Fibroblast of lung (primary cell): ENCODE measurements at places on chromosomes 2 and 18. TPM values are rescaled to one million over a fixed set of nuclear protein-coding genes. Genes with fewer than 3 reads are reported as not detected.

- peak; percentile 87 for DNase-seq
- H3K27ac ChIP-seq: no peak overlapping the region
- peaks cover 10% of the 10 kb centered on the region for H3K4me1 ChIP-seq
These were observed 82.0 kb downstream of the MREG start for GRCh38 chr2:215931256-215931903.

DNA sequence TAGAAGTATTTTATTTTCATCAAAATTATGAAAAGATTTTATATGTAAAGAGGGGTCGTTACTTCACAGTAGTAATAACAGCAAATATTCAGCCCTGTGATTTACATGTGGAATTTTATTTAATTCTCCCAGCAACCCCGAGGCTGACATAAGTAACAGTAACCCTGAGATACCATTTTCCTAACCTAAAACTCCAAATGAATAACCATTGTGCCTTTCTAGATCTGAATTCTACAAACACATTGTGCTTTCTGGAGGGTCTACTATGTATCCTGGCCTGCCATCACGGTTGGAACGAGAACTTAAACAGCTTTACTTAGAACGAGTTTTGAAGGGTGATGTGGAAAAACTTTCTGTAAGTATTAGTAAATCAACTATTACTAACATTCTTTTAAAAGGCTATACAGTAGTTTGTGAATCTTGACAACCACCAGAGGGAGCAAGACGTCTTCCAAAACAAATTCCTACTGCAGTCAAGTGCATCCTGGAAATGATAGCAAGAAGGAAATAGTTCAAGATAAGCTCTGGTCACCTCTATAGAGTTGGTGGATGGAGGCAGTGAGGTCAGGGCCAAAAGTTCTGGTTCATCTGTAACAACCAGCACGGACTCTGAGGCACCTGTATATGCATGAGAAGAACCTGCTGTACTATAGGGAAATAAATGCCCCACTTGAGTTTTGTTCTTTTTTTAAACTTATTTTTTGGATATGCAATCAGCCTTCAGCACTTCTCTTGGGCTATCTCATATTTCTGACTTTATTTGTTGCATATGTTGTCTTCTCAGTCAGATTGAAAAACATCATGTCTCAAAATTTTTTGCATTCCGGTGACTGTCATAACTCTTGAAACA is 37.4 kb downstream of the ACTR2 start:
- H3K4me1 ChIP-seq: no peaks in the 10 kb centered on the region
- H3K36me3 ChIP-seq: no peaks in the 10 kb centered on the region
- H3K4me3 ChIP-seq: no peak overlapping the region

LYG2 gene
- not detected in 2 replicates for total RNA-seq

CHST9 gene
- total RNA-seq: not detected in 2 replicates

CDK15 gene
- total RNA-seq: 1.3 and 5.1 TPM in 2 replicates

- no peaks in the 10 kb centered on the region for H3K27me3 ChIP-seq
- peaks cover 38% of the 10 kb centered on the region for H3K4me1 ChIP-seq
- no peaks in the 10 kb centered on the region for H3K36me3 ChIP-seq
- H3K4me3 ChIP-seq: no peak overlapping the region
- DNase-seq: no peak
These were observed 1.3 kb upstream of the CHRNA1 start for GRCh38 chr2:174765576-174765975.

GRCh38 chr2:239803766-239804115 is 221.4 kb downstream of the NDUFA10 start:
- DNase-seq: no peak
- no peak overlapping the region for H3K27ac ChIP-seq
- no peaks in the 10 kb centered on the region for H3K27me3 ChIP-seq
- no peaks in the 10 kb centered on the region for H3K4me1 ChIP-seq
- H3K4me3 ChIP-seq: no peak overlapping the region

SAG gene
- not detected in 2 replicates for total RNA-seq

IL36B gene
- total RNA-seq: not detected in 2 replicates

DNA sequence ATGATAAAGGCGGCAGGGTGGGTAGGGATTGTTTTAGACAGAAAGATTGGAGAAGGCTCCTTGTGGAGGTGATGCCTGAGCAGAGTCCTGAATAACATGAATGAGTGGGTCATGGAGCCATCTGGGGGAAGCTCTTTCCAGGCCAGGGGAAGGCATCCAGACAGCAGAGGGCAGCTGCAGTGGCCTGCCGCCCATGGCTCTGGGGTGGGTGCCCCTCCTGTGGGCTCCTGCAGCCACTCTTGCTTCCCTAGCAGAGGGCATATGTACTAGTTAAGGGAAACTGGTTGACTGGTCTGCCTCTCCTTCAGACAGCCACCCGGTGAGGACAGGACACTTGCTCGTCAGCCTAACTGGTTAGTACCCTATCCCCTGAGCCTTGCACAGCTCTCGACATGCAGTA is 46.5 kb upstream of the SLC1A4 start:
- H3K4me1 ChIP-seq: no peaks in the 10 kb centered on the region
- DNase-seq: no peak
- H3K27me3 ChIP-seq: peaks cover 5% of the 10 kb centered on the region
- no peak overlapping the region for H3K27ac ChIP-seq
- H3K36me3 ChIP-seq: no peaks in the 10 kb centered on the region

DNA sequence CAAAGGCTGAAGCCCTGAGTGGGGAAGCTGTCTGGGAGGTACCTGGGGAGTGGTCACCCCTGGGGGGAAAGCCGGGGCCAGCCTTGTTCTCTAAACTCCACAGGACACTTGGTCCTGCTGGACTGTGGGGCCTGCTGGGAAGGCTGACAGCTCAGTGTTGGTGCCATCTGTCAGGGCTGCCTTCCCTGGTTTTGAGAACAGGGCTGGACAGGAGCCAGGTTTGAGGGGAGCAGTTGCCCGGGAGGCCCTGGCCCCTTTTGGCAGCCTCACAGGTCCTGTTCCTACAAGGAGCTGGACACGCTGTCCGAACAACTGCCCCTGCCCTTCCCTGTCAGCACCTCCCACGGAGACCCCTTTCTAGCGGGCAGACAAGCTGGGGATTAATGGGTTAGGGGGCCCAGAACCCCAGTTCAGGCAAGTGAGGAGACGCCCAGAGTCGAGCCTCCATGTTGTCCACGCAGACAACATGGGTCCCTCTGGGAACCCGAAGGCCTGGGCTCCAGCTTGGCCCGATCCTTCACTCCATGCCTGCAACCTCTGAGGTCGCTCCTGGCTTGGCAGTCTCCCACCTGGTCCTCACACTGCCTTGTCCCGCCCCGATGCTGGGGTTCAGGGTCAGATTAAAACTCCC is 40.8 kb downstream of the ATOH8 start:
- no peaks in the 10 kb centered on the region for H3K27me3 ChIP-seq
- no peak for DNase-seq
- H3K4me1 ChIP-seq: peaks cover 25% of the 10 kb centered on the region
- no peak overlapping the region for H3K4me3 ChIP-seq

ST8SIA5 gene
- under 0.01 TPM in 2 replicates for total RNA-seq

GRCh38 chr2:118992740-118993391 is 50.9 kb downstream of the MARCO start:
- DNase-seq: no peak
- no peaks in the 10 kb centered on the region for H3K4me1 ChIP-seq
- no peak overlapping the region for H3K4me3 ChIP-seq

- H3K4me3 ChIP-seq: no peak overlapping the region
- no peak overlapping the region for H3K27ac ChIP-seq
- H3K4me1 ChIP-seq: no peaks in the 10 kb centered on the region
- DNase-seq: no peak
- no peaks in the 10 kb centered on the region for H3K27me3 ChIP-seq
- H3K36me3 ChIP-seq: no peaks in the 10 kb centered on the region
These were observed 6.4 kb downstream of the BAZ2B start for GRCh38 chr2:159609811-159610549.

CGREF1 gene
- 2.3 and 10.0 TPM in 2 replicates for total RNA-seq

DNA sequence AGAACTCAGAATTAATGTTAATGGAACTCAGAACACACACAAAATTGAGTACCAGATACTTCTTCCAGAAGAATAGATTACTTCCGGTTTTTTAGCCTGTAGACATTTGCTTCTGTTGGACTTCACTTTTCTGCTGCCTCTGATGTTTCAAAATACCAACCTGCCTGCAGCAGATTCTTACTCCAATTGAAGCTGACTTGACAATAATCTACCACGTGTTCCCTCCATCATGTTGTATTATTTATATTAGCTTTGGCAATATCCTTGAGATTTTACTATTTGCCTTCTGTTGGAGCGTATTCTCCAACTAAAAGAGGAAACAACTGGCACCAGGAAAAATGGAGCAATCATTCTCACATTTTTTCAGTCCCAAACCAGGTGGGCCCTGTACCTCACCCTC is 3.1 kb upstream of the GORASP2 start:
- H3K4me1 ChIP-seq: peaks cover 3% of the 10 kb centered on the region
- no peak overlapping the region for H3K27ac ChIP-seq
- H3K27me3 ChIP-seq: no peaks in the 10 kb centered on the region
- DNase-seq: no peak

TRIM43 gene
- not detected in 2 replicates for total RNA-seq

DNA sequence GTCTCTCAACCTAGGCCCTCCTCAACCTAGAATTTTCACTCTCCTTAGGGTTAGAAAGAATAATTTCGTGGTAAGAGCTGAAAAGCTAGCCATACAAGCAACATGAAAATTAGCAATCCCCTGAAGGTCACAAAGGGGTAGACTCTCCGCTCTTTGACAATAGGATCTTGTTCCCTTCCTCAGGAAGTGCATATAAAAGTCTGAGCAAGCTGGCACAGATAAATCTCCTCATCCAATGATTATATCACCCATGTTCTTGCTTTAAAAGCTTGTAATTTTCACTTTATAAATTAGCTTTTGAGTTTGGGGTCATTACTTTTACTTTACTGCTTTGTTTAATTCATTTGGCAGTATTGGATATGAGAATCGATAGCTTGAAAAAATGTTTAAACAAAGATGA is 852.3 kb upstream of the CRIM1 start:
- no peaks in the 10 kb centered on the region for H3K27me3 ChIP-seq
- no peaks in the 10 kb centered on the region for H3K4me1 ChIP-seq
- H3K4me3 ChIP-seq: no peak overlapping the region
- no peaks in the 10 kb centered on the region for H3K36me3 ChIP-seq

PCARE gene
- under 0.01 TPM in 1 of 2 replicates, not detected in the other for total RNA-seq

- DNase-seq: peak; percentile 69
- H3K36me3 ChIP-seq: no peaks in the 10 kb centered on the region
- H3K4me1 ChIP-seq: peaks cover 21% of the 10 kb centered on the region
- no peak overlapping the region for H3K4me3 ChIP-seq
- H3K27me3 ChIP-seq: no peaks in the 10 kb centered on the region
These were observed 13.2 kb upstream of the LRRFIP1 start for GRCh38 chr2:237614151-237614720.

DNA sequence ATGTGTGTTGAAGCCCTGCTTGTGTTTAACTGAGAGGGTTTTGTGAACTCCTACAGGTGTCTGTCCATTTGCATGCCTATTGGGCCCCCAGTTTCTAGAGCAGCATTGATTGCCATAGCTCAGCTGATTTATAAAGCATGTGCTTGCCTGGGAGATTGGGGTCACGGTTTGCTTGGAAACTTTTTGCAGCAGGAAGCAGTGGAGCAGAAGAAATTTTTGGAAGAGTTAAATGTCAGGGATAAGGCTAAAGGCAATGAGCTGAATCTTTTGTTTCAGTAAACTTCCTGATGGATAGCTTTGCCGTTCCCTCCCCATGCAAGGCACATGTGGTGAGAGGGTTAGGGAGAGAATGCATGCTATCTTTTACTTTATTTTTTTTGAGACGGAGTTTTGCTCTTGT is 102.2 kb downstream of the PTPRM start:
- no peak overlapping the region for H3K27ac ChIP-seq
- H3K4me1 ChIP-seq: no peaks in the 10 kb centered on the region
- no peak for DNase-seq
- H3K36me3 ChIP-seq: no peaks in the 10 kb centered on the region

GRCh38 chr2:223044092-223044836 is 7.7 kb upstream of the KCNE4 start:
- no peaks in the 10 kb centered on the region for H3K36me3 ChIP-seq
- H3K4me1 ChIP-seq: peaks cover 22% of the 10 kb centered on the region
- H3K27me3 ChIP-seq: no peaks in the 10 kb centered on the region

VIT gene
- total RNA-seq: 0.17 and 0.77 TPM in 2 replicates

DNA sequence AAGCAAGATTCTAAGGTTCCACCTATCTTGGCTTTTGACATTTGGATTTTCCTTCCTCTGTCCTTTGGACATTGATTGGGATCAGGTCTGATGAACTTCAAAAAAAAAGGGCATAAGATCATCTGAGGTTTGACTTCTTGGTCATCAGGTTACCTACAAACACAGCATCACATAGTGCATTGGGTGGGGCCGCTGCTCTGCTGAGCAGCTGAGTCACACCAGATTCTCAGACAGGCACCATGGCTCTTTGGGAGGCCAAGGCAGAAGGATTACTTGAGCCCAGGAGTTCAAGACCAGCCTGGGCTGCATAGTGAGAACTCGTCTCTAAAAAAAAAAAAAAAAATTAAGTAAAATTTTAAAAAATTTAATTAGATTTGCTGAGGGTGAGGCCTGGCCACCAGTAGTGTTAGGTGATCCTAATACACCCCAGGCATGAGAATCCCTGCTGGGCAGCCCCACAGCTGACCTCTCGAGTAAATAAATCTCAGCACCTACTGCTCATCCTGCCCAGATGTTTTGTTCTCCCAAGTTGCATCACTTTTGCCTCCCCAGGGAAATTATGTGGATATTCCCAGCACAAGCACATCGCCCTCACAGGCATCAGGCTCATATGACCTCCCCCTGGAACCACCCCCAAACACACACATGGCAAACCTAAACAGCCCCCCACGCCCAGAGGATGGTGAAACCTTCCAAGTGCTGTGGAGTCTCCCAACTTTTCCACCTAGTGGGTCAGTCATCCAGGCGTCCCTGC is 5.3 kb downstream of the MLPH start:
- H3K27me3 ChIP-seq: no peaks in the 10 kb centered on the region
- H3K27ac ChIP-seq: no peak overlapping the region
- no peak overlapping the region for H3K4me3 ChIP-seq
- no peak for DNase-seq
- H3K4me1 ChIP-seq: no peaks in the 10 kb centered on the region

DNA sequence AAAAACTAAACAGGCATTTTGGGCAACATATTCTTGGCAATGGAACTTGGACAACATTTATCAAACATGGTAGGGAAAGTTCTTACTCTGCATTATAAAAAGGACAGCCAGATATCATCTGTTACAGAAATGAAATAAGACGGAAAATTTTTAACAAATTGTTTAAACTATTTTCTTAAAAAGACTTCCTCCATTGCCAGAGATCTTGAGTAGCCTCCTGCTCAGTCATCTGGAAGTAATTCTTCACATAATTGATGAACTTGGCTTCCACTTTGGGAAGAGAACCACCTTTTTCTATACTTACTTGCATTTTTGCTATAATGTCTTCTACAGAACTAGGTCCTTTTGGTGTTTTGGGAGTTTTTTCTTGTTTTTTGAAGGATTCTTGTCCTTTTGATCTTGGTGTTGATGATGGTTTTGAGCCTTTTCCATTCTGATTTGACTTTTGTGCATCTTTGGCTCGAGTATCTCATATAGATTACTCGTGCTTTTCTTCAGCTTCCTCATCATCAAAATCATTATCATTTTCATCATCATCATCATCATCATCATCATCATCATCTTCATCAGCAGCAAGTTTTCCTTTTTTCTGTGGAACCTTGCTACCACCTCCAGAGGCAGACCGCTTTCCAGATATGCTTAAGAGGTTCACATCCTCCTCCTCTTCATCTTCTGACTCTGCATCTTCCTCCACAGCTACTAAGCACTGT is 66.2 kb downstream of the CD28 start:
- peak; percentile 39 for DNase-seq
- H3K36me3 ChIP-seq: no peaks in the 10 kb centered on the region
- H3K27ac ChIP-seq: no peak overlapping the region
